ENCODE measurements at places on chromosomes 7 and 10. TPM values are rescaled to one million over a fixed set of nuclear protein-coding genes. Genes with fewer than 3 reads are reported as not detected.

SNCG gene
- total RNA-seq = 33.3 TPM

ANKRD30A gene
- total RNA-seq = not detected

POMZP3 gene
- 6.3 TPM for total RNA-seq

FAM180A gene
- total RNA-seq = 3.6 TPM

PLEKHS1 gene
- total RNA-seq = 0.77 TPM

ACTL6B gene
- total RNA-seq = 14.7 TPM
